ENCODE measurements at places on chromosomes 5 and 9.

GRCh38 chr9:29613773-29614172 is 2040.5 kb upstream of the C9orf72 start:
- no peak for DNase-seq

- no peak for DNase-seq
Measured at GRCh38 chr5:150987746-150988145, 32.6 kb upstream of the GPX3 start.

DNA sequence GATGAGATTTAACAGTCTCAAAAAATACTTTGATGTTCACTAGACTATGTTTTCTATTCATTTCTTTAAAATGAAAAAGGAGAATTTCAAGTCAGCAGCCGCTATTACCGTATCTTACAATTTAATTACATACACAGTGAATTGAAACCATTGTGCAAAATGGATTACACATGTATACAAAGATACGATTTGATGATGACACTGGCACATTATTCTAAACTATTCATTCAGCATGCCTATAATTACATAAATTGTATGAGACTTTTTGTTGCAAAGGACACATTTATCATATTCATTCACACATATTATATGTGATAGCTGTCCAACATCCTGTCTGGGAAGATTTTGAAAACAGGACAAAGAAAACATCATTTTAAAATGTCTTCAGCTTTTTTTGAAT is 118.3 kb upstream of the VCAN start:
- no peak for DNase-seq

GRCh38 chr5:135498637-135498995 is 37.1 kb downstream of the NEUROG1 start:
- DNase-seq = no peak

GRCh38 chr5:38931731-38932130 is 85.9 kb downstream of the OSMR start:
- DNase-seq = no peak

Measured in dorsolateral prefrontal cortex (tissue), 122 donors.